ENCODE measurements at places on chromosomes 1 and 21.

- no peak for DNase-seq
Measured at GRCh38 chr1:92483610-92484471, 2.9 kb downstream of the GFI1 start.

DNA sequence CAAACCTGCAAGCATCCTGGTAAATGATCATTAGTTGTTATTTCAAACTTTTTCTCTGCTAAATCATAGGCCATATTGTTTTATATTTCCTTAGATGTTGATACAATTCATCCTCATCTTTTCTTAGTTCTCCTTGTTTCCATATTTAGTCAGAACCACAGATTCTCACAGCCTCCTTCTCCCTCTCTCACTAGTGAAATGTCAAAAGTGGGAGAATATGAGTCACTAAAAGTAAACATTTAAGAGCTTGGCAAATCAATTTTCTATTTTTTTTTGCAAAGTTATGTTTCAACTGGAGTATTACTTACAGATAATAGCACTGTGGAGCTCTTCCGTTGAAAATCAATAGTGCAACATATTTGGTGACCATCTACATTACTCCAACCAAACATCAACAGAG lies 308.8 kb downstream of the COL11A1 start:
- no peak for DNase-seq

GRCh38 chr1:236089046-236089773 lies 24.3 kb upstream of the NID1 start:
- DNase-seq = no peak

- DNase-seq = no peak
Measured at GRCh38 chr1:200518524-200518923, 102.0 kb downstream of the KIF14 start.

- DNase-seq = no peak
Measured at GRCh38 chr1:37288900-37289299, 185.5 kb upstream of the ZC3H12A start.

DNA sequence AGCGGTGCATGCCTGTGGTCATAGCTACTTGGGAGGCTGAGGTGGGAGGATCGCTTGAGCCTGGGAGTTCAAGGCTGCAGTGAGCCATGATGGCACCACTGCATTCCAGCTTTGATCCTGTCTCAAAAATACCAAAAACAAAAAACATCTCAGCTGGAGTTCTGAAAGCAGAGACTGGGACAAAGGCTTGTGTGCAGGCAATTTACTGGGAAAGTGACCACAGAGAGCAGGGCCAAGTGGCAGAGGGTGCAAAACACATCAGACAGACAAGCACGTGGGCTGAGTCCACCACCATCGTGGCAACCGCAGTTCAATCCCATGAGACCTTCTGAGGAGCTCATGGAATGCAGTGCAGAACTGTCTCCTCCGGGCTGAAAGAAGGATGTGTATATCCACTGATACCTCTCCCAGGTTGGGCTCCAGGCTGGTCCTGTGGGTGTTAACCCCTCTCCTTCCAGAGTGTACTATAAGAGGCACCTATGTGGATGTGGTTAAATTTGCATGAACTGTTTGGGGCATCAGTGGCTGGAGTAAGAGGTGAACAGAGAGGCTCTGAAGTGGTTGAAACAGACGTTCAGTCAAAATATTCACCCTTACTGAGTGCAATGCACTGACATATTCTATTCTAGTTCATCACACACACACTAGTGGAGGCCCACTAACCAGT lies 10.8 kb downstream of the PIGP start:
- DNase-seq = no peak
